ENCODE measurements at places on chromosomes 12 and 14.

DNA sequence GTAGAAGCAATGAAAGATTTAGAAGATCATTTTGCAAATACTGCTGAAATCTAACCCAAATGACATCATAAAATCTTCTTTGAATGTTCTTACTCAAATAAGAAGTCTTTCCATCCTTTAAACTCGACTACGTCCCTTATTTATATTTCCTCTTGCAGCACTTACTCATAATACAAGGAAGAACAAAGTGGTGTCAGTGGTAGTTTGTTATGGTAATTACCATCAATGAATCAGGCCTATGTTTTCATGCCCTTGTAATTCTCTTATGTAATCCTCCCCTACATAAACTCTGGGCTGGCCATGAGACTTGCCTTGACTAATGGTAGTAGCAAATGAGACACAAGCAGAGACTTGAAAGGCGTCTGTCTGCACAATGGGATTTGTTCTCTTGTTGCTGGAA lies 17.0 kb downstream of the EEA1 start:
- DNase-seq: no peak

DNA sequence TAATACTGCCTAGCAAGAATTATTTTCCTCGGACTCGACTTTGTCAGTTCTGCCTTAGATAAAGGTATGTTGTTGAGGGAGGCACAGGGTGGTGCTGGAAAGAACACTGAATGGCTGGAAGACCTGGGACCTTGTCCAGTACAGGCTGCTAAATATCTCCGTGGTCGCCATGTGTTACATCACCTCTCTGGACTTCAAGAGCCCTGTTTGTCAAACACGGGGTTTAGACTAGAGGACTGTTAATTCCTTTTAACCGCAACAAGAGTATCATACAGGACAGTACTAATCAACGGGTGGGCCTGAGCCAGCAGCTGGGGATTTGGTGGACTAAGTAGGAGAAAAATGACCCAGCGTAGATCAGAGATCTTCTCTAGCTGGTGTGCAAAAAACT lies 476.3 kb downstream of the LRIG3 start:
- DNase-seq: no peak

GRCh38 chr14:61761557-61761956 lies 663 bp upstream of the SNAPC1 start:
- no peak for DNase-seq

- no peak for DNase-seq
These were observed 24.5 kb downstream of the BCL7A start for GRCh38 chr12:122046145-122046544.

- DNase-seq: no peak
These were observed 100.6 kb downstream of the ETV6 start for GRCh38 chr12:11749943-11750690.

DNA sequence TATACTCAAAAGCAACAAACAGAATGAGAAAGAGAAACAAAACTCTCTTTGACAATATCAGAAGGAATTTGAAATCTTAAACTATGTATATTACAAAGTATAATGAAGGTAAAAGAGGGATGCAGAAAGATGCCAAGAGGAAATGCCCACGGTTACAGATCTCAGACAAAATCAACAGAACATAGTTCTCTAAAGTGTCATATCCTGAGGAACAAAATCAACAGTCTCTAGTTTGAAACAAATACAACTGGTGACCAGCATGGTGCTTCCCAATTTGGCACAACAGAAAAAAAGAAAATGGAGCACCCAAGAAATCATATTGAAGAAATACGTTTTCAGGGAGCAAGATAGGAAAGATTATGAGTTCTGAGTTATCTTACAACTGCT lies 116.5 kb downstream of the METTL25 start:
- DNase-seq: no peak

DNA sequence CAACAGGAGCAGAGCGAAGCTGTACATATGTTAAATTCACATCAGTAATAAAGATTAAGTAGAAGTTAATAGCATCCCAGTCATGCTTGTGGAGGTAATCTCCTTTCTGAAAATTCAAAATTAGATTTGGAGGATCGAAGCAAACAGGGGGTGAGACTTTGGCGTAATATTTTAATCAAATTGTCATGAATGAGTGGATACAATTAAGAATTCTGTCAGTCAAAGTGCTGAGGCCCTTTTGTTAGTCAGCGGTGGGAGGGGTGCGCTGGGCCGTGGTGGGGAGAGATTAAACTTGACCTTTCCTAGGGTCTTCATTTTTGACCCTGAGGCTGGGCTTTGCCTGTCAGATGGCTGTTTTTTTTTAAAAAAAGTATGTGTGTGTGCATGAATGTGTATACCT lies 226.7 kb downstream of the VRK1 start:
- DNase-seq: no peak

DNA sequence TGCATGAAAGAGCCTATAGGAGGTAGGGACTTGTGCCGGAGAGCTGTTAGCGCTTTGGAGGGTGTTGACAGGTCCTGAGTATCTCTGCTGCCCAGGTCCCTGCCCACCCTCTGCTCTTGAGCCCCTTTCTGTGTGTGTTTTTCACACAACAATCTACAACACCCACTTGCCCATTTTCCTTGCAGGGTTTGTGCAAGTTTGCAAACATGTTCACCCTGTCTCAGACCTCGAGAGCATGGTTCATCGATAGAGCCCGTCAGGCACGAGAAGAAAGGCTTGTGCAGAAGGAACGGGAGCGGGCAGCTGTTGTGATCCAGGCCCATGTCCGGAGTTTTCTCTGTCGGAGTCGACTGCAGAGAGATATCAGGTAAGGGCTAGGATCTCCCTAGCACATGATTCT lies 5.9 kb downstream of the UBE3B start:
- no peak for DNase-seq

GRCh38 chr14:29348504-29348903 lies 579.1 kb downstream of the PRKD1 start:
- no peak for DNase-seq

DNA sequence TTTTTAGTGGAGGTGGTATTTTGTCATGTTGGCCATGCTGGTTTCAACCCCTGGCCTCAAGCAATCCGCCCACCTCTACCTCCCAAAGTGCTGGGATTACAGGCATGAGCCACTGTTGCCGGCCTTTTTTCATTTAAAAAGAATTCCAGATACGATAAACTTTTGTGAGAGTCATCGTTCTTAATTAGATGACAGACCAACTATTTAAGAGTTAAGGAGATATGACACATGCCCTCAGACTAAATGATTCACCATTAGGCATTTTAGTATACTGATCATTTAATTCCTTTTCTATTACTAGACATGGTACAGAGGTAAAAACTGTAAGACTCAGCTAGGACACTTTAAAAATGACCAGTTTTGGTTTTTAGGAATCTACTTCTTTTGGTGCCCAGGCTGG lies 2.4 kb downstream of the ANKRD13A start:
- no peak for DNase-seq

- DNase-seq: no peak
These were observed 142.1 kb downstream of the KIF21A start for GRCh38 chr12:39300799-39301198.

GRCh38 chr14:106215229-106215628 lies 688.8 kb downstream of the TMEM121 start:
- DNase-seq: no peak

GRCh38 chr12:52644078-52644415 lies 8.0 kb downstream of the KRT2 start:
- DNase-seq: no peak

GRCh38 chr14:96287856-96288255 lies 31.8 kb downstream of the BDKRB1 start:
- DNase-seq: no peak

DNA sequence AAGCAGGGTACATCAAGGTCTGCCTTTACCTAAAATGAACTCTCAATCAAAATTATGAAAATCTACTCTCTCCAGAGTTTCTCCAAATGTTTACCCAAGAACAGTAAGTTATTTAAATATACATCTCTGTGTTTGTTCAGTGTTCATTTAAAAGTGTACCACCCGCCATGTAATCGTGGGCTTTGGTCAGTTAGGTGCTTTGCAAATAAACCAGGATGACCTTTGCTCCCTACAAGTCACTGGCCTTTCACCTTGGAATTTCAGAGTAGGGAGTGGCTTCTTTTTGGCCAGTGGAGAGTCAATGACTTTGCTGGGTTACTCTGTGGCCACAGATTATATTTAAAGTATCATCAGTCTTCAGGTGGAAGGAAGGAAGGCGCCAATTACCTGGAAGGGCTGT lies 74.6 kb upstream of the PTPRB start:
- DNase-seq: no peak

GRCh38 chr14:56394826-56395530 lies 184.6 kb upstream of the TMEM260 start:
- no peak for DNase-seq

GRCh38 chr14:101905614-101906013 lies 58.8 kb upstream of the DYNC1H1 start:
- DNase-seq: no peak

DNA sequence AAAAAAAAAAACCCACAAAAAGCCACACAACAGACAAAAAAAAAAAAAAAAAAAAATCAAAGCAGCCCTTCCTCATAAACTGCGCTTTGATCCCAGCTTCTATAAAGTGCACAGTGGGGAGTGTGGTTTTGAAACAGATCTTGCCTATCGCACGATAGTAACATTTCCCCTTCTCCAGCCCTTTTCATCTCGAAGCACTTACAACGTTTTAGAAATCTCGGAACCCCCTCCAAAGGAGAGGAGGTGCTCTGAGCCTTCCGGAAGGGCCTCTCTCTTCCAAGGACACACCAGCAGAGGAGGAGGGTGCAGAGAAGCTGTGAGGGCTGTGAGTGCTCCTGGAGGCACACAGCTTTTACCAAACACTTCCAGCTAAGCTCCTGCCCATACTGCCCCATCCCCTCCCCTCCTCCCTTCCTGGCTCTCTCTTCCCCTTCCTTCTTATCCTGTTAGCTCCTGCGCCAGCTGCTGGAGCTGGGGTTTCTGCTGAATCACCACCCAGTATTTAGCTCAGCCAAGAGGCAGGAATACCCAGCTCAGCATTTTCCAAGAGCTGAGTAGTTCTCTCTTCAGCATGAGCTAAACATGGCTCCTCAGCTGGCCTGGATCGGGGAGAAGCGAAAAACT lies 28.4 kb downstream of the SLC7A8 start:
- DNase-seq: no peak

DNA sequence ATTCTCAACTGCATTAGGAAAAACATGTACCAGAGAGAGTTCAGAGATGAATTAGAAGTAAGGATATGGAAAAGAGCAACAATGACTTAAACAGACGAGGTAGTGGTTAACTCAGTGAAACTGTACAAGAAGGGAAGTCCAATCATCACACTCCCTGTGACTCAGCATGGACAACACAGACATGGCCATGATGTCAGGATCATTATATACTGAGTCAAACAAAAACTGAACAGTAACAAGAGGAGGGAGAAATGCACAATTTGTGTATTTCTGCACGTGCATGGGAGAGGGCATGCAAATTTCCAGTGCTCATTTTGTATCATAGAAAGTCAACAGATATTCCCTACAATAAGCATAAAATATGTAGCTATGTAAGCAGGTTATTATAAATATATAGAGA lies 1037.8 kb downstream of the BCL11B start:
- DNase-seq: no peak

- no peak for DNase-seq
These were observed 81.3 kb downstream of the SCN8A start for GRCh38 chr12:51672334-51672733.

DNA sequence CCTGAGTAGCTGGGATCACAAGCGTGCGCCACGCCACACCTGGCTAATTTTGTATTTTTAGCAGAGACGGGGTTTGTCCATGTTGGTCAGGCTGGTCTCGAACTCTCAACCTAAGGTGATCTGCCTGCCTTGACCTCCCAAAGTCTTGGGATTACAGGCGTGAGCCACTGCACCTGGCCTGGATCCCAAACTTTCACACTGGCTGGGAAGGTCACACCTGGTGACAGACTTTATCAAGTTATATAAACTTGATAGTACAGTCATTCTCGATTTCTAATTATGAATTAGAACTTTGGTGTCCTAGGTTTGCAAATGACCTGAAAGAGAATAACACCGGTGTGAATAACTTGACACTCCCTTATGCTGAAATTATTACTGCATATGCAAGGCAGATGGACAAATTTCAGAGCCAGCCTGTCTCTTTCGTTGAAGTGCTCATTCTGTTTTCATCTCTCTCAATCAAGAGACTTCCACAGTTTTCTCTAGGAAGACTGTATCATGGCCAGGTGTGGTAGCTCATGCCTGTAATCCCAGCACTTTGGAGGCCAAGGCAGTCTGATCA lies 5.9 kb downstream of the PLBD1 start:
- DNase-seq: no peak

- no peak for DNase-seq
These were observed 118.9 kb downstream of the GARIN6 start for GRCh38 chr12:99766408-99766807.

DNA sequence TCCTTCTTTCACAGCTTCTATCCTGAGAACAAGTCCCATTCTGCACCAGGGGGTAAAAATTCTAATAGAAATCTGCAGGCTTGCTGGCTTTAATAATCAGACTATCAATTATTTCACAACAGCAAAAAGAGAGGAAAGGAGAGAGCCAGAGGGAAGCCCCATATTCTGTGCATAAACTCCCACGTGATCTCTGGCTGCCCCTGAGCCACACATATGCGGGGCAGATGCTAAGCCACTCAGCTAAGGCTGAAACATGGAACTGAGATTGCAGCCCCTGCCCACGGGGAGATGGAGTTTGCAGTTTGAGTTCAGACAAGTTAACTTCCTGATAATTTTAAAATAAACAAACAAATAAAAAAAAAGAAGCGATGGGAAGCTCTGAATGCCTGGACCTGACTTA lies 254.4 kb upstream of the CCDC196 start:
- DNase-seq: no peak

DNA sequence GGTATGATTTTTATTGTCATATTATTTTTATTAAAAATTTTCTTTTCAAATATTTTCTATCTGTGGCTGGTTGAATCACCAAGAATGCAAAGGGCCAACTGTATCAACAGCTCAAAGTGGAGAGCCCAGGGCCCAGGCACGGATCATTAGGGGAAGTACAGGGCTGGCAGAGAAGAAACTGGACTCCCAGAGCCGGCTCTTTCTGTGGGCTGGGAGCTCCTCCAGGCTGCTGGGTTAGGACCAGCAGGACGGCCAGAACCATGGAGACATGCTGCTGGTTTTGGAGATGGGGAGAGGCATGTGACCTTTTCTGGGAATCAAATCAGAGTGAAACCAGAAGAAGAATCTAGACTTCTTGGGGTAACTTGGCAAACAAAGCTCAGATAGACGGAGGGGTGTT lies 220.5 kb downstream of the CACNA1C start:
- DNase-seq: no peak

- DNase-seq: no peak
These were observed 813.1 kb upstream of the NOVA1 start for GRCh38 chr14:27410981-27411380.

- no peak for DNase-seq
These were observed 76.5 kb downstream of the SPRING1 start for GRCh38 chr12:116661341-116661740.

- no peak for DNase-seq
These were observed 17.3 kb downstream of the EML1 start for GRCh38 chr14:99810559-99810874.

DNA sequence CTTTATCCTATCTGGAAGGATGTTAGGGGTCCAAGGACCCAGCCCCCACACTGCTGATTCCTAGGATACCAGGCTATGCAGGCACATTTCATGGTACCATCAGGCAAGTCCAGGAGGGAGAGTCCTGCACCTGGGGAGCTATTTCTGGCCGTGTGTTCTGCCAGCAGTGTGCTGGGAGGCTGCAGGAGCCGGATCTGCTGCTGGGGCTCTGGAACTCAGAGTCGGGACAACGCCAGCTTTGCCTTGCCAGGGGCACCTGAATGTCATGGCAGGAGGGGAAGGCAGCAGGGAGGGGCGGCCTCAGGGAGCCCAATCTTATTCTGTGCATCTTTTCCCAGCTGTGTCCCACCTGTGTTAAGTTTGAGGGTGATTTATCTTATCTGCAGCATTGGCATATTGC lies 17.8 kb downstream of the SRRM4 start:
- no peak for DNase-seq

Measured in NCI-H1930 (cell line).